ENCODE measurements at places on chromosomes 7 and 10.

DNA sequence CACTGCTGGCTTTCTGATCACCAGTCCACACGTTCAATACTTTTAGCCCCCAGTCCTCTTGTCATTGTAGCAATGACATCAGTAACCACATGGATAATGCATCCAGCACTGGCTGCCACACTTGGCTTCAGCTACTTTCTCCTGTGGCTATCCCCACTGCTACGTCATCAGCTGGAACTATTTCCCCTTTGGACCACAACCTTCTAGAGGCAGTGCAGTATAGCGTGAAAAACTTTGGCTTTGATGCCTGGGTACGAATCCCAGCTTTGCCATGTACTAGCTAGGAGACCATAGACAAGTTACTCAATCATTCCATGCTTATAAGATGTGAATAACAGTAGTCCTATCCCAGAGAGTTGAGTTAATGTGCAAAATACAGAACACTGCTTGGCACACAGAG lies 63.2 kb downstream of the CCDC3 start:
- DNase-seq = no peak

DNA sequence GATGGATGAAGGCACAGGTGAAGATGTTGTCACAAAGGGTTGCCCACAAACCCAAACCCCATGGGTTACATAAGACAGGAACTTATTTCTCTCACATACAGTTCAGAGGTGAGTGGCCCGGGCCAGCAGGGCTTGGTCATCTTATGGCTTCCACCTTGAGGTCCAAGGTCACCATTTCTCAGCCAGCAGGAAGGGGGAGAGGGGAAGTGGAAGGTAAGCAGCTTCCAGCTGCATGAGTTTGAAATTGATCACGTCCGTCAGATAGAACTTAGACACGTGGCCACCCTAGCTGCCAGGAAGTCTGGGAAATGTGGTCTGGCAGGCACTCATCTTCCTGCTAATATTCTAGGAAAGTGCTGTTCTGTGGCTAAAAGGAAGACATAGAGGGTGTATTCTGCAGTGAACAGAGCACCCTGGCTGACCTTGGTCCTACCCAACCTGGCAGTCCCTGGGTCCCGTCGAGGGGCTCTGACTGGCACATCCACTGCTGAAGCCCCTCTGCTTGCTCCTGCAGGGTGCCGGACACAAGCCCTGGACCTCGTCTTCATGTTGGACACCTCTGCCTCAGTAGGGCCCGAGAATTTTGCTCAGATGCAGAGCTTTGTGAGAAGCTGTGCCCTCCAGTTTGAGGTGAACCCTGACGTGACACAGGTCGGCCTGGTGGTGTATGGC lies 49.5 kb downstream of the VWA2 start:
- DNase-seq = no peak

- no peak for DNase-seq
Observed at GRCh38 chr7:53383131-53383530, 347.7 kb downstream of the POM121L12 start.

GRCh38 chr7:41785265-41785664 lies 82.4 kb upstream of the INHBA start:
- DNase-seq = no peak

DNA sequence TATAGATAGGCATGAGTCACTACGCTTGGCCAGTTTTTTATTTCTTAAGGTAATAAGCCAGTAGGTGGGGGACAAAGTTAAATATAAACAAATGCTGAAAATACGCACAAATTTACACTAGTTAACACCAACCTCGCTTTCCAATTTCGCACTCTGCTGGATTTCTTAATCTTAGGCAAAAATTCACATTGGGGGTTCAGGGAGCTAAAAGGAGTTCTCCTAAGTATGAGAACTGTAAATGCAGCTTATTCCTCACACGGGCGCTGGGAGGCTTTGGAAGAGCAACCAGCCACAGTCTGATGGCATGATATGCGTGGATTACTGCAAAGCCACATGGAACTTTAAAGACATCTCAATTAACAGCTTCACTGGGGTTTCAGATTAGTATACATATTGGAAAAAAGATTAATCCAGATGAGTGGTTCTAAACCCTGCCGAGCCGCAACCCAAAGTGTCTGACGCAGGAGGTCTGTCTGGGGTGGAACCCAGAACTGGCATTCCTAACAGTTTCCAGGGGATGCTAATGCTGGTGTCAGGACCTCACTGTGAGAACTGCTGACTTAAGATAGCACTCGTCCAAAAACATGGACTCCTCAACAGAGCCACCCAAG lies 16.2 kb downstream of the TNS3 start:
- DNase-seq = no peak

- DNase-seq = no peak
Observed at GRCh38 chr10:49649936-49650723, 29.3 kb upstream of the C10orf53 start.

- DNase-seq = no peak
Observed at GRCh38 chr7:110442381-110442837, 648.5 kb upstream of the LRRN3 start.

DNA sequence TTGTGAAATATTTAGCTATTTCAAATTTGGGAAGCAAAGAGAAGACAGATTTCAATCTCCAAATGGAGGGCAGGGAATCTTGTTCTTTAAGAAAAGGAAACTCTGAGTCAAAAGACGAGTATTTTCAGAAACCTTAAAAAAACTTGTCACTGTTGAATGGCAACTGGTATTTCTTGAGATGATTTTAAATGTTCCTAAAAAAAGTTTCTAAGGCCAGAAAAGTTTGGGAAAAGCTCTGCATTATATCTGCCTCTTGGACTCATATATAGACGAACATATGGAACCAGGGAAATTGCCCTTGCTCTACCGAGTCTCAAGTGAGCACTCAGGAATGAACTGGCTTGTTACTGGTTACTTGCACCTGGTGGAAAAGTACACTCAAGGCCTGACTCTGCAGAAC lies 69.5 kb downstream of the ADAM22 start:
- no peak for DNase-seq

DNA sequence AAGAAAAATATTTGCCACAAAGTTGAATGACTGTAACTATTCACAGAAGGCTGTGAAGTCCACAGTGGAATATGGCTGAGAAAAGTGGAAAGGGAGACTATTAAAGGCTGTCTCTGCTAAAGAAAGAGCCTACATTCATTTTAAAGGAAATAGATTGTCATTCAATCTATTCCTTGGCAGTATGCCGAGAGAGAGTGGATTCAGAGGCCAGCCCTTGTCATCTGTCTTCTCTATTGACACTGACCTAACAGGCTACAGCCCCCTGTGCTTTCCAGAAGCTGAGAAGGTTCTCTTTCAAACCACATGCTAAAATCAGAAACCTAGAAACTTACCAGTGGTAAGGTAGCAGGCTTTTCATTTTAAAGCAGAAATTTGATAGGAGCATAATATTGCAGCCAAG lies 12.1 kb downstream of the ODAD2 start:
- DNase-seq = no peak

DNA sequence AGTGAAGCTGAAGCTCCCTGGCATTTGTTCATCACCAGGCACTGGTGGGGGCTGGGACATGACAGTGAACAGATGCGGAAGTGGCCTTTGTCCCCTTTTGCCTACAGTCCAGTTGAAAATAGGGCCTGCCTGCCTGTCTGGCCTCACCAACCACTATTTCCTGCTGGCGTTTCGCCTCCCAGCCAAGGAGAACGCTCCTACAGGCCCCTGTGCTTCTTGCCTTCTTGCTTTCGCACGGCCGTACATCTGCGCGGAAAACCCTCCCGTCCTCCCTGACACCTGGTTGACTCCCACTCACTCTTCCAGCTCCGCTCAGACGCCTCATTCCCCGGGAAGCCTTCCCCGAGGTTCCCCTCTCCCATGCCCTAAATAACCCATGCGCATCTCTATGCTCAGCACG lies 317.3 kb downstream of the PRPF18 start:
- DNase-seq = no peak

- no peak for DNase-seq
Observed at GRCh38 chr7:44646176-44646920, 39.9 kb downstream of the OGDH start.

- DNase-seq = no peak
Observed at GRCh38 chr7:40793132-40793531, 658.3 kb downstream of the SUGCT start.

DNA sequence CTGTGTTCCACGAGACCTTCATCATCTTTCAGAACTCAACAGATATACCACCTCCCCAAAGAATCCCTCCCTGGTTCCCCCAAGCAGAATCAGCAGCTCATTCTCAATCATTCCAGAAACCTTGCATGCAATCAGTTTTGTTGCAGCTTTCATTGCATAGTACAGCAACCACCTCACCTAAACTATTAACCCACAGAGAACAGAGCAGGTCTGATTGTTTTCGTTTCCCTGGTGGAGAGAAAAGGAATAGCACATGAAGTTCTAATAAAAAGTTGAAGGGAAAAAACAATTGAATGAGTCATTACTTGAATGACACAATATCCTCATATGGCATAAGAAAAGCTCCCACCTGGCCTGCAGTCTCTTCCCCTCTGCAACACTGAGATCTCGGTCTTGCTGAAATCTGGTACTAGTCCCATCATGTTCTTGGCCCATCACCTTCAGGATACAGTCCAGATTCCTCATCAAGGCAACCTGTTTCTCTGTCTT lies 147.1 kb upstream of the GDF10 start:
- no peak for DNase-seq

GRCh38 chr7:102093599-102094315 lies 192.9 kb upstream of the SH2B2 start:
- DNase-seq = no peak

DNA sequence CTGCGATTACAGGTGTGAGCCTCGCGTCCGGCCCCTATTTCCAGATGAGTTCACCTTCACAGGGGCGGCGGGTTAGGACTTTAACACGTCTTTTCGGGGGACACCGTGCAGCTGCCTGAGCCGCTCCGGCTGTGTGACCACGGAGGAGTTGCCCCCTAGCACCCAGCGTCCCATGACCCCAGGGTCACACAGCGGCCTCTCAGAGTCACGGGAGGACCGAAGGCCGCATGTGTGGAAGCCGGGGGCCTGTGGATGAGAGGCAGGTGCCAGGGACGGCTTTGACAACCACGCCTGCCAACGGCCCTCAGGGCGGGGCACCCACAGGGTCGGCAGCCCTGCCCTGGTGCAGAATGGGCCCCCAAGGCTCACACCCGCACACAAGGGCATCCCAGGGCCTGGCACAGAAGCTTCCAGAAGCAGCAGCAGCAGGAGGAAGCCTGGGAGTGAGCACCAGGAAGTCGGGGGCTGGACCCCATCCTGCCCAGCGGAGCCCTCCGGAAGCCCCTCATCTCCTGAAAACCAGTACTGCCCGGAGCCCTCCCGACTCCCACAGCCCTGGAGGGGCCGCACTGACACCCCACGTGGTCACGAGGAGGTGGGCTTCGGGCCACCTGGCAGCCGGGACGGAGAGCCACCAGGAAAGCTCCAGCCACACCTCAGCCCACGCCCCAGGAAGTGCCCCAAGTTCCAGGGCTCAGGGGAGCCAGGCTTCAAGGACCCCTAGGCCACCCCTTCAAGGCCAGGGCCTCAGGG lies 32.7 kb downstream of the ADAP1 start:
- no peak for DNase-seq

GRCh38 chr10:100071529-100071928 lies 10.1 kb downstream of the CPN1 start:
- DNase-seq = no peak

DNA sequence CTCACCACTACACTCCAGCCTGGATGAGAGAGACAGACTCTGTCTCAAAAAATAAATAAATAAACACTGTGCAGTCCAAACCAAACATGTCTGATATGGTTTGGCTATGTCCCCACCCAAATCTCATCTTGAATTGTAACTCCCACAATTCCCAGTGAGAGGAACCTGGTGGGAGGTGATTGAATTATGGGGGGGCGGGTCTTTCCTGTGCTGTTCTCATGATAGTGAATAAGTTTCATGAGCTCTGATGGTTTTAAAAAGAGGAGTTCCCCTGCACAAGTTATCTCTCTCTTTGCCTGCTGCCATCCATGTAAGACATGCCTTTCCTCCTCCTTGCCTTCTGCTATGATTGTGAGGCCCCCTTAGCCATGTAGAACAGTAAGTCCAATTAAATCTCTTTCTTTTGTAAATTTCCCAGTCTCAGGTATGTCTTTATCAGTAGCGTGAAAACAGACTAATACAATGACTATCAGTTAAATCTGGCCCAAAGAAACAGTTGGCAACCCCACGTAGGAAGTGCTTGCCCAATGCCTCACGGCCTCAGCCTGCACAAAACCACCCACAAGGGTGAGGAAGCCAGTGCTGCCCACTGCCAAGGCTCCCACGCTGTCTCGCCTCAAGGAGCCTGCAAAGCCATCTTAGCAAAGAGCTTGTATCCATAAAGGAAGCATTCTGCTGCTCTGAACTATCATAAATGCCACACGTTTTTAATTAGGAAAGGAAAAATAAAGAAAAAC lies 64.7 kb downstream of the PIK3AP1 start:
- no peak for DNase-seq

DNA sequence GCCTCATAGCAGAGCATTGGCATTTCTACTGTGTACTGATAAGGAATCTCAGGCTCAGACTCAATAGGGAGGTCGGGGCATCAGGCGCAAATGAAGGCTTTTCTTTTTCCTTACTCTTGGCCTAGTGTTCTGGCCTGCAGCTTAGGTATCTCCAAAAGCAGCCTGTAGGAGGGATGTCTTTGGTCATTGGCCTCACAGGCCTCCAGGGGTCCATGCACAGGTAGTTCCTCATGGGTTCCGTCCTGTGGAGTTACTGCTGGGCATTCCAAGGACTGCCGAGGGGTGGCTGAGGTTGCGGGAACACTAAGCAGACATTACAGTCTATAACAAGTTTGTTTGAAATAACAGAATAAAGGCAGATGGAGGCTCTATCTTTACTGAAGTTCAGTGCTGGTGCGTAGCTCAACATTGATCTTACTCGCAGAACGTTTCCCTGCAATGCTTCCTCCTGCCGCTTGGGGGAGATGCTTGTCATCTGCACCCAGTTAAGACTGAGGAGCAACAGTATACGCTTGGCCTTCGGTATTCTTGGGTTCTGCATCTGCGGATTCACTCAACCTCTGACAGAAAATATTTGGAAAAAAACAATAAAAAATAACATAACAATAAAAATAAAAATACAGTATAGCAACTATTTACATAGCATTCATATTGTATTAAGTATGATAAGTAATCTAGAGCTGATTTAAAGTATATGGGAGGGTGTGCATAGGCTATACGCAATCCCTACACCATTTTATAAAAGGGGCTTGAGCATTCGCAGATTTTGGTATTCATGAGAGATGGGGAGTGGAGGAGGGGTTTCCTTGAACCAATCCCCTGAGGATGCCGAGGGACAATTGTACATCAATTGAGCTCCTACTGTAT lies 58.9 kb downstream of the SH2D4B start:
- no peak for DNase-seq
